ENCODE measurements at places on chromosomes 7 and 10.

DNA sequence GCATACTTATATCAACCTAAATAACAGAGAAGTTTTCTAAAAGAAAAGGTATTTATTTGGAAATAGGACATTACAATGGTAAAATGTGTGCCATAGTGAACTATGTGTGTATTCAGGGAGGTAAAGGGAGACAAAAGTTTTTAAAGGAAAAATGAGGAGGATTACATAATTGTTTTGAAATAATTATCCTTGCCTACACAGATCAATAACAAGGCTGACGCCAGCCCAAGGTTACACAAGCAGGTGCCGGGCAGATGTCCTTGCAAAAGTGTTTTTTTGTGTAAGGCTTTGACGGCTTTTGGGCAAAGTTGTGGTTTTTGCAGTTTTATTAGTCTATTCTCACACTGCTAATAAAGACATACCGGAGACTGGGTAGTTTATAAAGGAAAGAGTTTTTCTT lies 22.7 kb upstream of the SLC35B4 start:
- no peak for DNase-seq

DNA sequence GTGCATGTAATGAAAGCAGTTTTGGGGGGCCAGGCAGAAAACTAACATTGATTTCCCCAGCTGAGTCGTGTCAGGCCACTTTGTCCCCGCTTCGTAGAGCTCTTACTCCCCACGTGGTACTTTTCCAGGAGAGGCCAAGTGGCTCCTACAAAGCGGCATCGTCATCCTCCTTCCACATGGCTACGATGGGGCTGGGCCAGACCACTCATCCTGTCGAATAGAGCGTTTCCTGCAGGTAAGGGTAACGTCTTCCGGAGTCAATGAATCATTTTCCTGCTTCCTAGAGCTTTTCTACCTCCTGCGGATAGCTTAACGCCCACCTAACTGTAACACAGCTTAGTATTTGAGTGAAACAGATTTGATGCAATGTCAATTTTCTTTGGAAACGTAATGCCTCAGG lies 21.7 kb upstream of the SEC61A2 start:
- DNase-seq: no peak

DNA sequence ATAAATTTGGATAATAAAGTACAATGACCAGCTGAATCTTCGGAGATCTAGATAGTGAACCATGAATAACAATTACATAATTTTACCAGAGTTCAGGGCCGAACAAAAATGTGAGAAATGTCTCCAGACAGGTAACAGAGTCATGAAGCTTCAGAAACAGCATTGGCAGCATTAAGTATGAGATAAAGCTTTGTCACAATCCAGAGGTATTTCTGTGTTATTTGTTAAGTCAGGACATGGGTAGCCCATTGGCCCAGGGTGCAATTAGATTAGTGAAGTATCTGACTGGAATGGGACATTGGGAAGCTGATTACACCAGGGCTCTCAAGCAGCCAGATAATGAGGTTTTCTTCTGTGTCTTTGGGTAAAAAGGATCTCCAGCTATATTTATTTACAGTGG lies 184.2 kb upstream of the PPP1R3A start:
- DNase-seq: no peak

GRCh38 chr7:4837041-4837802 lies 24.6 kb downstream of the PAPOLB start:
- no peak for DNase-seq

DNA sequence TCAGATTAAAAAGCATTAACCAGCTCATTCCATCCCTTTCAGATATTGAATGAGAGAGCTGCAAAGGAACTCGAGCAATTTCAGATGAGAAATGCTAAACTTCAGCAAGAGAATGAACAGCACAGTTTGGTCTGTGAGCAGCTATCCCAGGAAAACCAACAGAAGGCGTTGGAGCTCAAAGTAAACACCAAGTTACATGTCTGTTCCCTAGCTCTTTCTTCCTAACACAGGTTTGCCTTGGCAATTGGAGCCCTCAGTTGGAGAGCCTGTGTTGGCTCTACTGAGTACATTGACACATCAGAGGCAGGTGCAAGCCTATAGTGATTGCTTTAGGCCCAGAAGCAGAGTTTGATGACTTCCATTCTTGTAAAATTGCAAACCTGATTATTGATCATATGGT lies 14.7 kb downstream of the CFAP58 start:
- DNase-seq: no peak

DNA sequence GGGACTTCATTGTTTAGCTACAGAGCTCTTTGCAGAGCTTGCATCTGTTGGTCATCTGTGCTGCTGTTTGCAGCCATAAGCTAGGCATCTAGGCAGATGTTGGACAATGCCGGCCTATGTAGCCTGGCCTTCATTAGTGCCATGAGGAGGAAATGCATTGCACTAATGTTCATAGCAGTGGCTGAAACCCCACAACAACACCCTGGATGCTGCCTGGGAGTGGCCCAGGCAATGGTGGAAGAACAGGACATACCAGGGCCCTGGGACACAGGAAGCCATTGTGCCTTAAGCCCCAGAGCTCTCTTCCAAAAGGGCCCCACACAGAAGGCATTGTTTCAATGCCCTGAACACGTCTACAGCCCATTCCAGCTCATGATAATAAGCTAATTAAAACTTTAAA lies 131.5 kb upstream of the LYZL1 start:
- DNase-seq: no peak

GRCh38 chr7:130008941-130009847 lies 42.0 kb downstream of the ZC3HC1 start:
- no peak for DNase-seq

DNA sequence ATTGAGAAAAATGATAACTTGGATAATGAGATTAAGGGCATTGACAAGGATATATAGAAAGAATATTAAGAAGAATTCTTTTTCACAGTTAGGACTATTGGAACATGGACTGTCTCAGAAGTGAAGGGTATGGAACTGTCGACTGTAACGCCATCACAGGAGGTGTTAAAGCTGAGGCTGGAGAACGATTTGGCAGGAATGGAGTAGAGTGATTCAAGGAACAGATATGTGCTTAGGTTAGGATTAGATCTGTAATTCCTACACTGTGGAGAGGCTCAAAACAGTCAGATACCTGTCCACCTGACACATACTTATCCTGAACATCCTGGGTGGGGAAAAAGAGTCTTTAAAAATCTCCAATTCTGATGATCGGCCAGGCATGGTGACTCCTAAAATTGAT lies 30.9 kb downstream of the RHOBTB1 start:
- DNase-seq: no peak

GRCh38 chr7:99359465-99360154 lies 14.9 kb upstream of the ARPC1B start:
- no peak for DNase-seq

DNA sequence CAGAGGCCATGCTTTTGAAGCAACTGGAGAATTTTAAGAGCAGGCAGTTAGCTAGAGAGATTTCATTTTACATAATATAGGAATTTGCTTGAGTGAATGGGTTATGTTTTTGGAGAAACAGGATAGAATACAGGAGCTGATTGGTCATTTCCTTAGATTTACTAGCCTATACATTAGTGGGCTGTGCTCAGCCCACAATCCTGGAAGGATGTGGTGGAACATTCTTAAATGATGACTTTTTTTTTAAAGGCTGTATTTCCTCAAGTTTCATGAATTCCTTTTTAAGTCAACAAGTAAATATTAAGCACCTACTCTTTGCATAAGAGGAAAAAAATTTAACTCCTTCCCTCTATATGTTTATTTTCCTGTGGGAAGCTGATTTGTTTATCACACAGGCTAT lies 314.4 kb upstream of the BMPER start:
- DNase-seq: no peak

GRCh38 chr7:159149488-159149887 lies 4.8 kb upstream of the VIPR2 start:
- no peak for DNase-seq

DNA sequence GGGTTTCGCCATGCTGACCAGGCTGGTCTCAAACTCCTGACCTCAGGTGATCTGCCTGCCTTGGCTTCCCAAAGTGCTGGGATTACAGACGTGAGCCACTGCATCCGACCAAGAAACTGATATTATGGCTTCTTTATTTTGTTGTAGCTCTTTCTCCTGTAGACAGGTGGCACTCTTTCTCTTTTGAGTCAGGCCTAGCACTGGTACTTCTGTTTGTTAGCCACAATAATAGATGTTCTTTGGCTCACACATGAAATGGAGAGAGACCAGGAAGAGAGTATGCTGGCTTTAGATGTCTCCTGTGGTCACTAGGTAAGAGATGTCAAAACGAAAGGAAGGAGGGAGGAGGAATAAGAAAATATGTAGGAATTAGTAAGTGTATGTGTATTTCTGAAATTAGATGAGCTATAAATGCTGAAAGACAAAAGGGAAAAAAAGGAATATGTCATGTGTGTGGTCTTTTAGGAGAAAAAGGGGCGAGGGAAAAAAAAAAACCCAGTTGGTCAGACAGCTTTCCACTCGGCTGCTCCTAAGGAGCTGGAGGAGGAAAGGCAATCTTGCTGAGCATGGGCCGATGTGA lies 78.7 kb downstream of the CLEC2L start:
- no peak for DNase-seq

- DNase-seq: no peak
Observed at GRCh38 chr10:125396676-125397075, 236.3 kb upstream of the CTBP2 start.

GRCh38 chr10:5968681-5969453 lies 8.5 kb downstream of the IL15RA start:
- DNase-seq: no peak

DNA sequence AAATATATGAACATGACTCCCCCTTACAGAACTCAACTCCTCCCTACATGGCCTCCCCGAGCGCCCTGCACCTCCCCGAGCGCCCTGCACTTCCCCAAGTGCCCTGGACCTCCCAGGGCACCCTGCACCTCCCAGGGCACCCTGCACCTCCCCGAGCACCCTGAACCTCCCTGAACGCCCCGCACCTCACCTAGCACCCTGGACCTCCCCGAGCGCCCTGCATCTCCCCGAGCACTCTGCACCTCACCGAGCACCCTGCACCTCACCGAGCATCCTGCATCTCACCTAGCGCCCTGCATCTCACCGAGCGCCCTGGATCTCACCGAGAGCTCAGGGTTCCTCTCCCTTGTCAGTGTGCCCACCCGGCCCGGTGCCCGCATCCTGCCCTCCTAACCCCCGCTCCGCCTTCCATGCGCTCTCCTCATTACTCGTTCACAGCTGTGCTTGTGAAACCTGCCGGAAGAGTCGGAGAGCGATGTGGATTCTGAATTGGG lies 134.3 kb downstream of the ACTR3B start:
- no peak for DNase-seq

DNA sequence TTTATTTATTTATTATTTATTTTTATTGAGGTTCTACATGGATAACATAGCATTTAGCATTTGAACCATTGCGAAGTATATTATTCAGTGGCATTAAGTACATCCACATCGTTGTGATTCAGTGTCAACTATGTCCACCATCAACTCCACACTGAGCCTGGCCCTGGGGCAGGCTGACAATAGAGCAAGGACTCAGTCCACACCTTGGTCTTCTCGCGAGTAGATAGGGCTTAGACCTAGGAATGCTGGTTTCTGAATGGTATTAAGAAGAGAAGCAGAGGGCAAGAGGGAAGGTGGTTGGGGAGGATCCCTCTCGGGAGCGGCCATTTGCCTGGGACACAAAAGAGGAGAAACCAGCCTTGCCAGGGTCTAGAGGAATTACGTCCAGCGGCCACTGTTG lies 599.2 kb upstream of the MGMT start:
- DNase-seq: no peak

DNA sequence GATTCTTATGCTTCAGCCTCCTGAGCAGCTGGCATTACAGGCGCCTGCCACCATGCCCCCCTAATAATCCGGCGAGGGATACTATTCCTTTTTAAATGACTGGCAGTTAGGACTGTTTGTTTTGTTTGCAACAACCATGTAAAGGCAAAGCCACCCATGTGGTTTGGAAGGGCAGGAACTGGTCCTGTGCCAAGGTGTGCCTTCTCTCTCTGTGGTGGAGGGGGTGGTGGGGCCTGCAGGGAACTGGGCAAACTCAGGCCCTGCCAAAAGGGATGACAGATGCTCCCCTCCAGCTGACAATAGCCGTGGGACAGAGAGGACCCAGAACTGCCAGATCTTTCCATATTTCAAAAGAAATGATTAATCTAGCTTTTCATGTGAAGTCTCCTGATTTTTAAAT lies 23.5 kb upstream of the WAPL start:
- DNase-seq: no peak

DNA sequence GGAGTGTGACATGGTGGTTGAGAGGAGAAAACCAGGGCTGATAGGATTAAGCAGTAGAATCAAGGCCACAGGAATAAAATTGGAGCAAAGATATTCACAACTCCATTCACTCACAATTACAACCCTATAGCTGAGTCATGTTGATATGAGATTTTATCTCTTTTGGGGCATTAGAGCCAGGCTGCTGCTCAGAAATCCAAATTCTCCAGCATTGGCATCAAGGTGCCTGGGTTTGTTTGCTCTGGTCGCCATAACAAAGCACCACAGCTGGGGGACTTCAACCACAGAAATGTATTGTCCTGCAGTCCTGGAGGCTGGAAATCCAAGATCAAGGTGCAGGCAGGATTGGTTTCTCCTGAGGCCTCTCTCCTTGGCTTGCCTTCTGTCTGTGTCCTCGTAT lies 52.5 kb upstream of the GRB10 start:
- no peak for DNase-seq

DNA sequence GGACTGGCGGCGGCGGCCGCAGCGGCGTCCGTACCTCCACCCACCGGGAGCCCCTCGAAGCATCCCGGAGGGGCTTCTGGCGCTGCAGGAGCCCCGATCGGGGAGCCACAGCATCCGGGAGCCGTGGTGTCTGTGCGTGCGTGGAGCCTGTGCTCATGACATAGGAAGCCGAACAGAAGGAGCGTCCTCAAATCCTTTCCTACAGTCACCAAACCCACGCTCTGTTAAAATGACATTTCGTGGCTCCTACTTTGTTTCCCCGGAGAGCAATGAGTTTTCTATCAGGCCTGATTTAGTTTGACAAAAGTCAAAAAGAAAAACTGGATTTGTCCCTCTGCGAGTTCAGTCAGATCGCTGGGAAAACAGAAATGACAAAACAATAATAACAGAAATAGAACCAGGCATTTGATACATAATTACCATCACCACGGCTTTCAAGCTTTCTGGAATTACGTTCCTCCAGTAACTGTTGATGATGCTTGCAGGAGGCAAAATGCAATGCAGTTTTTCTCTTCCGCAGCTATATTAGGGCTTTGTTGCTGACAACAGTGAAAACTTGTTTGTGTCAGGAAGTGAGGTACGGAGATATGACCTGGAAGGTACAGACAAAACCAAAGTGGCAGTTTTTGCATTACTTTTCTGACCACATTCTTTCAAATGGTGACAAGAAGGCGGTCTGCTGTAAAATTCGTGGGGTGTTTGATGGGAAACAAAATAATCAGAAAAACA lies 219.3 kb upstream of the MKLN1 start:
- no peak for DNase-seq

DNA sequence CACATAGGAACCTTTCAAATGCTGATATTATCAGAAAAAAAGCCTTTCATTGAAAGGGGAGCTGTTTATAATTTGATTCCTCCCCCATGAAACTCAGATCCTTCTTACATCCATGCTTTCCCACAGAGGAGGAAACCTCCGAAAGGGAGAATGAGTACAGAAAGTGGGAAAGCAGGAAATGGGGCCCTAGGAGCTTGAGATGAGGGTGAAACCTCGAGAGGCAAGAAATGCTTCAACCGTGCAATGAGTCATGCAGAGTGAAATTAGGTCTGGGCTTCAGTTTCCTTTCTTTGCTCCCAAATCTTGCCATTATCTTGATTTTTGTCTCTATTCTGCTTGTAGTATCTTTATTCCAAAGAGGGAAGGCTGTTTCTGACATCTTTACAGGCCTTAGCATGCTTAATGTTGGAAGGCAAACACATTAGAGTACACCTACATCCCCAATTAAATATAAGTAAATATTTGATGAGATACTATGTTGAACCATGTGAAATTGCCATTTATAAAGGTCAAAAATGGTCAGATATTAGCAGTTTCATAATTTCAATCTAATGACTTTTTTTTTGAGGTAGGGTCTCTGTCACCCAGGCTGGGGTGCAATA lies 79.1 kb downstream of the NAMPT start:
- no peak for DNase-seq

Data from stimulated activated CD8-positive, alpha-beta memory T cell treated with anti-CD3 and anti-CD28 coated beads, Interleukin-7, amount 100 ng/mL, for 1 hour (primary cell).